Testis (tissue), 5 donors: ENCODE measurements at places on chromosomes 5 and 9. TPM values are rescaled to one million over a fixed set of nuclear protein-coding genes. Genes with fewer than 3 reads are reported as not detected.
A peak's percentile ranks its signal among the peaks of the same experiment; 100 is the strongest.

Gene LCN10
- total RNA-seq: 11.7 TPM

DNA sequence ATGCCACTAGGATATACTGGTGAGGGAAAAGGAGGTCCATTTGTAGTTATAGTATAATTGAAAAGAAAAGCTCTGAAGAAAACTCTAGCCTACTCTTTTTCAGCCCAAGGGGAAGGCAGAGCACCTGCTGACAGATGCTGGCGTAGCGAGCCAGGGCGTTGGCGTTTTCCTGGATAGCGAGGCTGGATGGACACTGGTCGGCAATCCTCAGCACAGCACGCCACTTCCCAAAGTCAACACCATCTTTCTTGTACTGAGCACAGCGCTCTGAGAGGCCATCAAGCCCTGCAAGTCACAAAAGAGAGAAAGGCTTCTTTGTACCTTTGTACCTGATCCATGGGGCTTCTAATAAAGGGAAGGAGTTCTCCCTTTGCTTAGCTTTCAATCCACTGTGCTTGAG is 8.2 kb downstream of the ALDOB start:
- no peak for DNase-seq

- DNase-seq: no peak
Measured at GRCh38 chr5:179698935-179699615, at the start of gene CANX. TSS of gene CANX (plus strand) at chr5:179698967. CDS start at chr5:179705682, 6,715 bp downstream.

GRCh38 chr9:32142074-32142473 is 242.4 kb upstream of the ACO1 start:
- no peak for DNase-seq

- peak; percentile 78 for DNase-seq
Measured at GRCh38 chr5:17216176-17216973, 1.1 kb upstream of the BASP1 start.

DNA sequence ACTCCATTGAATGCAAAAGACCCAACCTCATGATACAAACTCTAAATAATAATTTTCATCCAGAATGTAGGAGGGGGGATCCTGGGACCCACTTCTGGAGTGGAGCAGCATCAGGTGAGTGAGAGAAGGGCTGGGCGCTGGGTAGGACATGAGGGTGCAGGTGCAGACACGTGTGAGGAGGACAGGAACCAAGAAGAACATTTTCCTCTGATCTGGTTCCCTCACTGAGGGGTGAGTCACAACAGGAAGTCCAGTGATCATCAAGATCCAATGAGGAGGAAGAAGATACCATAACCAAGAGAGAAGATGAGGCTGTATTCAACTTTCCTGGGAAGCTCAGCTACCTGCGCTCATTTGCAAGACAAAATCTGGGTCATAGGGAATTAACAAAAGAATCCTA is 57.4 kb downstream of the SFXN1 start:
- no peak for DNase-seq

- no peak for DNase-seq
Measured at GRCh38 chr9:121075251-121076036, 689 bp downstream of the CNTRL start.

DNA sequence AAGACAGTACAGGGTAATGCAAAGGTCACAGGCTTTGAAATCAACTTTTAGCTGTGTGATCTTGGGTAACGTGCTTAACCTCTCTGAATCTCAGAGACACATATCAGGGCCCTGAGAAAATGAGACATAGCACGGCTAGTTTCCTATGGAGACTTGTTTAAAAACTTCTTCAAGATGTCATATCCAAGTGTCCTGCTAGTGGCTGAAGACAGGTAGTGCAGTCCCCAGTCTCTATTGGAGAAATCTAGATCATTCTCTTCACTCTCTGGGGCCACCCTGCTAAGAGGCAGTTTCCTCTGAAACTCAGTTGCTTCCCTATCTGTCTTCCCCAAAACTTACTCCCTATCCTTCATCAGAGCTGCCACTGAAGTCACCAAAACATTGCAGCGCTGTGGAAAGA is 30.3 kb upstream of the GRXCR2 start:
- DNase-seq: no peak

DNA sequence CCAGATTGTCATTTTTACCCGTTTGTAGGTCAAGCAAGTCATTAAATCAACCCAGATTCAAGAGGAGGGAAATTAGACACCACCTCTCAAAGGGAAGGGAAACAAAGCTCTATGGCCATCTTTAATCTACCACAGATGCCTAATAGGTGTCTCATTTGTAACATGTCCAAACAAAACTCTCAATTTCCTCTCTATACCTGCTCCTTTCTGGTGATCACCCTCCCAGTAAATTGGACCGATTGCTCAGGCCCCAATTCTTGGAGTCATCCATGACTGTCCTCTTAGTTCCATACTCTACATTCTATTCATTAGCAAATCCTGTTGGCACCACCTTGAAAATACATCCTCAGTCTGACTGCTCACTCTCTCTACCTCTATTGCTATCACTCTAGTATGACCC is 22.1 kb upstream of the UGCG start:
- no peak for DNase-seq

DNA sequence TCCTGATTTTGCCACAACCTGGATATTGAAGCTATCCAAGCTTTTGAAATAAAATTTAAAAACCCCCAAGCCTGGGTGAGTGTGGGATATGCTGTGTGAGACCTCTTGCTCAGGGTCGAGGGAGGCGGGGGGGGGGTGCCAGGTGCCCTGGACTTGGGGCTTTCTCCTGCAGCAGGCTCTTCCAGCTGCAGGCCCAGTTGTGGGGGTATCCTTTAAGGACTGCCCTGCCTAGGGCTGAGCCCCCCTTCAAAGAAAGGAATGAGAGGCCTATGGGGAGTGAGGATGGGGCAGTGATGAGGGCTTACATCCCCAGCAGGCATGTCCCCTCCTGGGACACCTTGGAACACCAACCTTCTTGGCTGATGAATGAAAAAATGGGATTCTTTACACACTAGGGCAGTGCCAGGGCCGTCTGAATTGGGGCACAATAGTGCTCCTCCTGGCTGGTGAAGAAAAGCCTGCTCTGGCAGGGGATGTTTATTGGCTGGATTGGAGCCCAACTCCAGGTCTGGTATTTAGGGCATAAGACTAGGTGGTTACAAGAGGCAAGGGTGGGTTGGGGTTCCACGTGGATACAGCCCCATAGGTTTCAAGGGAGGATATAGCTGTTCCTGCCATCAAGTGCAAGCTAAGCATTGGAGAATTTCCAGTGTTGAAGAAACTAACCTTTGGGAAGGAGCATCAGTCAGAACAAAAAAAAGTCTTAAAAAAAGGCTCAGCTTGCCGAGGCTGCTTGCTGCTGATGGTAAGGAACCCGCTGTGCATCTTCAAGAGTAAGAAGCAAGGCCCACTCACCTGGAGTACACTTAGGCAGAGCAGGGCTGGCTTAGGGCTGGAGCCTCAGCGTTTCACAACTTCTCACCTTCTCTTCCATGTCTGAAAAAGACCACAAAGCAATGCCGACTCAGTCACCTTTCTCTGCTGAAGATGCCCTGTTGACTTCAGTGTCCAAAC is 7.0 kb downstream of the HNRNPAB start:
- DNase-seq: no peak

DNA sequence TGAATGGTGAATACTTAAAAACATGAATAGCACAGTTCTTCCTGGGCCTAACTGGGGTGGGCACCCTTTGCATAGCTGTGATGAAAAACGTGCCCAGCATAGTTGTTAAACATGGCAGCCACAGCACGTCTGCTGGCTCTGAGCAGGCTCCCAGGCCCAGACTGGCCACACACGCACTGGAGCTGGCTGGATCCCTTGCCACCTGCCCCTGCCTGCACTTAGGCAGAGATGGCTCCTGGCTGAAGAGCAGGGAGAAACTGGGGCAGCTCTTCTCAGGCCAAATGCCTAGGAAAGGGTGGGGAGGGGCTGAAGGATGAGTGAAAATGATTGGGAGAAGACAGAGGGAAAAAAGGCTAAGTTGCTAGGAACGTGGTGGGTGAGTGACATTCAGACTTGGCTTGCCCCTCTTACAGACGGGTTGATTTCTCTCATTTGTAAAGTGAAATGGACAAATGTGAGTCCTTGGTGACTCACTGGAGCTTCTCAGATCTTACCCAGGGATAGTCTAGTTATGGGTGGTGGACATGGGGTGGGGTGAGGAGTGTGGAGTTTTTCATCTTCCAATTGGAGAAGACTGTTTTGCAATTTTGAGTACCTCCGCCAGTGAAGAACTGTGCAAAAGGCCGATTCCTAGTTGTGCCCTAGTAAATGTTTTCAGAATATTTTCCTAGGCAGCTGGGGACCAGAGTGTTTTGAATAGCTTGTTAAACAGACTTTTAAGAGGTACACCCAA is 42.4 kb downstream of the TRIO start:
- DNase-seq: no peak
